ENCODE measurements at places on chromosomes 12 and 14. TPM values are rescaled to one million over a fixed set of nuclear protein-coding genes. Genes with fewer than 3 reads are reported as not detected.

GPRC5A gene
- 89.1 TPM for polyA plus RNA-seq

- DNase-seq = no peak
Observed at GRCh38 chr14:73851000-73851399, 631 bp upstream of the PTGR2 start.

GRCh38 chr14:103830511-103831270 is 16.7 kb downstream of the PPP1R13B start:
- DNase-seq = no peak

- no peak for DNase-seq
Observed at GRCh38 chr14:63248211-63248610, 44.0 kb downstream of the RHOJ start.

- DNase-seq = no peak
Observed at GRCh38 chr12:55670276-55670675, 33.6 kb downstream of the OR10P1 start.

CD69 gene
- 2.9 TPM for polyA plus RNA-seq

FAM186B gene
- polyA plus RNA-seq = not detected

GRCh38 chr14:93023802-93024434 is 91.8 kb downstream of the ITPK1 start:
- DNase-seq = no peak

GRCh38 chr12:130761537-130762318 is 45.6 kb upstream of the RIMBP2 start:
- DNase-seq = peak; percentile 72

WSCD2 gene
- not detected for polyA plus RNA-seq

Measured in stomach (tissue), 19 donors.